ENCODE measurements at places on chromosomes 7 and 10. TPM values are rescaled to one million over a fixed set of nuclear protein-coding genes. Genes with fewer than 3 reads are reported as not detected.

GRCh38 chr7:142881586-142882337 is 3.8 kb downstream of the TRPV6 start:
- DNase-seq, result no peak

GRCh38 chr7:134302120-134302519 is 14.6 kb downstream of the SLC35B4 start:
- DNase-seq, result no peak

DNA sequence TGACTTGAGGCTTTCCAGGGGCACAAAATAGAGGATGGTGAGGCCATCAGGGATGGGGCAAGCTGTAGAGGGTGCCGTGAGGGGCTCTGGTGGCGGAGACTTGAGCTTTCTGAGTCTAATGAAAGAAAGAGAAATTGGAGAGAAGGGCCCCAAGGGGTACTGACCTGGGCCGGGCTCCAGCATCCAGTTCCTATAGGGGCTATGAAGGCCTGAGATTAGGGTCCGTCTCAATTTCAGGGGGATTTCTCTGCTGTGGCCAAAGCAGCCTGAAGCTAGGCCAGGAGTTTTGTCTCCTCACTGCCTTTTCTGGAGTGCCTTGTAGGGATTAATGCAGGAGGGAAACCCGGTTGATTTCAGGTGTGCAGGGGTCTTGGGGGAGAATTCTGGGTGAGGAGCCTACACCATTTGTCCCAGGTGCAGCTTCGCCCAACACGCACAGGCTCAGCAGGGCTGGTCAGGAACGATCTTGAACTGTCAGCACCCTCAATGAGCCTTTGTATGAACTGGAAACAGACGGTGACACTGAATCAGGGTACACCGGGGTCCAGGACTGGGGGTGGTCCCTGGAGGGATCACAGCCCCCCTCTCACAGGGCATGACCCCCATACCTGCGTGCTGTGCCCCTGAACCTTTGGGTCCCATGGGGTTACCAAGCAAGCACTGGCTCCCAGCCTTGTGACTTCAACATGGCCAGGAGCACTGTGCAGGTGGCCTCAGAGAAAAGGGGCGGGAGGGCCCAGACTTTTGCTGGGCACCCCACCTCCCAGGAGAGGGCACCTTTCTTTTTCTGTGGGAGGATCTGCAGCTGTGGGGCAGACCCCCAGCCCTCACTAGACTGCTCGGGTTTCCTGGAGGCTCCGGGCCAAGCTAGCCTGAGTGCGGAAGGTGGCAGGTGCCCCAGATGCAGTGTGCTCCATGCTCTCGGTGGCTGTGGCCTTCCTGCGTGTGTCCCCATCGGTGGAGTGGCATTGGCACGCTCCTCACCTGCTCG is 122.9 kb upstream of the RET start:
- DNase-seq, result no peak

DNA sequence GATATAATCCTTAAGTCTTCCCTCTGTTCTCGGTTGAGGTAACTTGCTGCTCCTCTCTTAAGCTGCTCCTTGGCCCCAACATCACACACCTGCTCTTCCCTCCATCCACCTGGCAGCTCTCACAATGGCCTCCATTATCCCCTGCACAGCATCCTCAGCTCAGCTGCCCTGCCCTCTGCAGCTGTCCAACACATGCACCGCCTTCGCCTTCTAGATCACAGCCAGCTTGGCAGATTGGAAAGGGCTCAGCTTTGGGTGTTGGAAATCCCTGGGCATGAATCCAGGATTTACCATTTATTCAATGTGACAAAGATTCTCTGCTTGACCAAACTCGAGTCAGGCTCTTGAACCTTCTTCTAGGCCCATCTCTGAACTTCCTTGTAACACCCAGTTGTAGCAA is 20.6 kb downstream of the RGR start:
- no peak for DNase-seq

The RHOBTB1 gene
- polyA plus RNA-seq, result 6.7 TPM

The HECW1 gene
- 1.2 TPM for polyA plus RNA-seq

DNA sequence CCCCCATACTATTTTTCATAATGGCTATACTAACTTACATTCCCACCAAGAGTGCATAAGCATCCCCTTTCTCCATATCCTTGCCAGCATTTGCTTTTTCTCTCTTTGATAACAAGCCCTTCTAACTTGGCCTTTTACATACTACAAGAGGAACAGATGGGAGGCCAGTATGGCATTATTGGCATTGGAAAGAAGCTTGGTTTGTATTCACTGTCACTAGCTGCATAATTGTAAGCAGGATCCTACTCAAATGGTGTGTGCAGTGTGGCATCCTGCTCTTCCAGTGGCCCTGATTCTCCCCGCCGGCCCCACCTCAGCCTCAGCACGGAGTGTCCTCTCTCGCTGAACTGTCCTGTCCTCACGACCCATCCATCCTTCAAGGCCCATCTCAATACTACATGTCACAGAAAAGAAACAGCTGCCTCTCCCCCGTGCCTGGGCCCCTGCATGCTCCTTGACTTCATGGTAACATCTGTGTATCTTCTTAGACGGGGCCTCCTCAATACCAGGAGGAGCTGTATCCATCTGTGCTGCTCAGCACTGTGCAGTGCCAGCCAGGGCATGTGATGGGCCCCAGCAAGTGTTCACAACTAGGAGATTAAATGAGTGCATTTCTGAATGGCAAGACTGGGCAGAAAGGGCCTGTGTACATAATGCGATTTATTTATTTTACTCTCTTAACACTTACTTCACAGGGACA is 205.2 kb downstream of the COBL start:
- DNase-seq, result no peak

DNA sequence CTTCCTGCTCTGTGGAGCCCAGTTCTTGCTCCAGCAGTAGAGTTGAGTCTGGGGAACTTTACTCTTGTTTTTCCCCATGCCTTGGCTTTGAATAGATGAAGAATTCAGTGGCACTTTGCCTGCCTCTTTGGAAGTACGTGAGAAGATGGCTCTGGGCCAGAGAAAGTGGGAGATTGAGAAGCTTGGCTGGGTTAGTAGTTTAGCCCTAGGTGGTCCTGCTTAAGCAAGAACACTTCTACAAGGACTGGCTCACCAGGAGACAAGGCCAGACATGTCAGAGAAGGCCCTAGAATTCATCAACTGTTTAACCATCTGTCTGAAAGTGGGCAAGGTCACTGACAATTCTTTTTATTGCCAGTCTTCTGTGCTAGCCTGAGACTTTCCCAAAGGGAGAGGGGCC is 410.3 kb downstream of the TYW1 start:
- DNase-seq, result no peak

All from urinary bladder (tissue), 4 donors.